ENCODE measurements at places on chromosomes 3 and 15.

DNA sequence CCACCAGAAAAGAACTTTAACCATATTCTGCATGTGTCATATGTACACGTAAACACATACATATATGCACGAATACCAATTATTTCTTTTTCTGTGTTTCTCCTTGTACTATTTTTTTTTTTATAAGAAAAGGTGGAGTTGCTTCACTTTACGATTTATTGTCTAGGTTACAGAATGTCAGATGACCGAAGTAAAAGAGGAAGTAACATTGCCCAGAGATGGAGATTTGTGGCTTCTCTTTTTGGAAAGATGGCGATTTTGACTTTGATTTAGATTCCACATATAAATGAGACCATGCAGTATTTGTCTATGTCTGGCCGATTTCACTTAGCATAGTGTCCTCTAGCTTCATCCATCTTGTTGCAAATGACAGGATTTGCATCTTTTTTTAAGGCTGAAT lies 293.1 kb downstream of the SV2B start:
- DNase-seq: no peak

- no peak for DNase-seq
Measured at GRCh38 chr3:128278761-128279600, 125.7 kb downstream of the EEFSEC start.

GRCh38 chr3:127037971-127038446 lies 55.1 kb downstream of the PLXNA1 start:
- no peak for DNase-seq

GRCh38 chr15:64501396-64501715 lies 41.0 kb downstream of the ZNF609 start:
- no peak for DNase-seq

GRCh38 chr3:8482263-8482662 lies 19.4 kb upstream of the LMCD1 start:
- DNase-seq: no peak

GRCh38 chr15:98614681-98615080 lies 33.7 kb upstream of the IGF1R start:
- no peak for DNase-seq

- no peak for DNase-seq
Measured at GRCh38 chr15:58568157-58568571, 136.4 kb downstream of the LIPC start.

- no peak for DNase-seq
Measured at GRCh38 chr15:55434989-55435825, 26.9 kb downstream of the PIERCE2 start.

GRCh38 chr15:58329781-58330671 lies 101.8 kb upstream of the LIPC start:
- DNase-seq: no peak

DNA sequence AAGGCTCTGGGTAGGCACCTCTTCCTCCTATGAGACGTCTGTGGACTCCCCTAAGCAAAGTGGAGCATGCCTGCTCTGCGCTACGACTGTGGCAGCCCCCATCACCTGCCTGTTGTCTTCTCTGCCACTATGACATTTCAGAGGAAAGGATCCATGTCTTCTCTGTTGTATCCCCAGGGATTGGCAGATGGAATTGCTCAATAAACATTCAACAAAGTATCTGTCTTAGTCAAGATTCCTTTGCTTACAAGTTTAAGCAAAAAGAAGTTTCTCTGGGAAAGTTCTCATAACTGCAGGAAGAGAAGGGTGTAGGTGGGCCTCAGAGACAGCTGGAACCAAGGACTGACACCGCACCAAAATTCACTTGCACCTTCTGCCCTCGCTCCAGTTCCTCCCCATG lies 34.3 kb downstream of the AMOTL2 start:
- no peak for DNase-seq

GRCh38 chr3:113531826-113532697 lies at the start of gene SIDT1:
Gene SIDT1 (plus strand): TSS chr3:113532555. CDS start chr3:113533022, 467 bp downstream.
- DNase-seq: peak; percentile 69

- DNase-seq: no peak
Measured at GRCh38 chr3:26962492-26963360, 340.2 kb downstream of the LRRC3B start.

DNA sequence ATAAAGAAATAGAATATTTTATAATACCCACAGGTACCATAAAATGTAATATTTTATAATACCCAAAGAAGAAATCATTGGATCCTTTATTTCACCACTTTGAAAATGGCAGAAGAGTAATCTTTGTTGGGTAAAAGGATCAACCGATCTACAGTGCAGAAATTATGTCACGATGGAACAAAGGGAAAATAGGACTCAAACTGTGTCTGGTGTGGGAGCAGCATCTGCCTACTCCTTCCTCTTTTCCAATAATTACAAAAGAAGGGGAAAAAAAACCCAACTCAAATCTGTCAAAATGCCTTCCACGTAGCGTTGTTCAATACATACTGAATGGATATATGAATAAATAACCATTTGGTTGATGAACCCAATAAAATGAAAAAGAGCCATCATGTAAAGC lies 492.6 kb upstream of the TBL1XR1 start:
- no peak for DNase-seq

GRCh38 chr3:132245552-132246142 lies 71.6 kb upstream of the ACP3 start:
- DNase-seq: no peak

- no peak for DNase-seq
Measured at GRCh38 chr3:57783186-57784088, 27.3 kb downstream of the SLMAP start.

Data from activated T-cell treated with anti-CD3 and anti-CD28 coated beads, Interleukin-2, amount 50 U/mL, for 1 hour (primary cell).